ENCODE measurements at places on chromosomes 1 and 21. TPM values are rescaled to one million over a fixed set of nuclear protein-coding genes. Genes with fewer than 3 reads are reported as not detected.

The HLX gene
- 5.7 TPM for total RNA-seq

The F3 gene
- total RNA-seq = 3.1 TPM

The ACKR1 gene
- total RNA-seq = 20.9 TPM

The PTPN22 gene
- total RNA-seq = 0.29 TPM

The TLCD4 gene
- total RNA-seq = 11.6 TPM

The SPATA21 gene
- not detected for total RNA-seq

The MYBPH gene
- total RNA-seq = 260 TPM

The IL20 gene
- total RNA-seq = not detected

The GJC2 gene
- total RNA-seq = not detected

The SLFNL1 gene
- total RNA-seq = 1.1 TPM

The PTPN7 gene
- 0.75 TPM for total RNA-seq

The RNU1-1 gene
- total RNA-seq = not detected

The SPRR3 gene
- not detected for total RNA-seq

The RBM11 gene
- not detected for total RNA-seq

The HSD3B1 gene
- not detected for total RNA-seq

The LDLRAD1 gene
- total RNA-seq = not detected

The CD1B gene
- not detected for total RNA-seq

The LEPROT gene
- 34.2 TPM for total RNA-seq

The TMEM51 gene
- 0.73 TPM for total RNA-seq

The POU2F1 gene
- 4.6 TPM for total RNA-seq

The ETV3L gene
- not detected for total RNA-seq

The TPTE gene
- total RNA-seq = not detected

The OR2AK2 gene
- not detected for total RNA-seq

The OR2L2 gene
- total RNA-seq = not detected

The TRIM63 gene
- 1,040 TPM for total RNA-seq

The CRYBG2 gene
- total RNA-seq = not detected

The IGSF3 gene
- total RNA-seq = 0.25 TPM

The PLPPR5 gene
- not detected for total RNA-seq

The F13B gene
- total RNA-seq = not detected

The RORC gene
- total RNA-seq = 155 TPM

The PWP2 gene
- 9.0 TPM for total RNA-seq

The BSND gene
- total RNA-seq = not detected

The HJV gene
- total RNA-seq = 585 TPM

The PRR9 gene
- total RNA-seq = not detected

The KCNA2 gene
- total RNA-seq = 2.9 TPM

The CYP4Z1 gene
- total RNA-seq = 0.26 TPM

The NTPCR gene
- 20.5 TPM for total RNA-seq

The FALEC gene
- total RNA-seq = not detected

The RYR2 gene
- 0.16 TPM for total RNA-seq

The S100A2 gene
- total RNA-seq = not detected

The RCSD1 gene
- 14.8 TPM for total RNA-seq

The SNAPIN gene
- total RNA-seq = 92.4 TPM

The MSH4 gene
- total RNA-seq = 2.2 TPM

The GNG12 gene
- 21.5 TPM for total RNA-seq

The CELA2A gene
- total RNA-seq = not detected

The BMP8A gene
- total RNA-seq = 1.3 TPM

The RXFP4 gene
- total RNA-seq = not detected

The CFHR4 gene
- total RNA-seq = not detected

The GREM2 gene
- total RNA-seq = 0.10 TPM

The AGTRAP gene
- 144 TPM for total RNA-seq

The SLC16A4 gene
- 3.5 TPM for total RNA-seq

The WNT9A gene
- 20.4 TPM for total RNA-seq

The SMIM1 gene
- total RNA-seq = 3.7 TPM

Data from gastrocnemius medialis (tissue), 4 donors.